ENCODE measurements at places on chromosomes 7 and 10.
A peak's percentile ranks its signal among the peaks of the same experiment; 100 is the strongest.

DNA sequence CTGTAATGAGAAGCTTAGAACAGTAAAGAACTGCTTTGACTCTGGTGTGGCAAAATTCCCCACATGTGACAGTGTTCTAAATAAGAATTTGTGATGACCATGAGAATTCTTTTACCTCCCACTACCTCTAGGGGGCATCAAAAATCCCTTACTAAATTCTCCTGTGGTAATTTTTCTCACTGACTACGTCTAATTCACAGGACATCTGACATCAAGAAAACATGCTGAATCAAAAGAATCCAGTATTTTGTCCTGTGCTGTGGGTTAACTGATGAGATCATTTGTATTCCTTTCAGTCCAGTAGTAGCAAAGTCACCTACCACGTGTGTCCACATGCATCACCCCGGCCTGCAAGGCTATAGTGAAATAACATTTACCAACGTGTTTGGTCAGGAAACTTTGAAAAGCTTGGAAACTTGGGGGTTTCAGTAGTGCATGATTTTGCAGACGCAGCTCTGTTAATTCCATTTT lies 103.8 kb downstream of the ATE1 start:
- no peak for DNase-seq

DNA sequence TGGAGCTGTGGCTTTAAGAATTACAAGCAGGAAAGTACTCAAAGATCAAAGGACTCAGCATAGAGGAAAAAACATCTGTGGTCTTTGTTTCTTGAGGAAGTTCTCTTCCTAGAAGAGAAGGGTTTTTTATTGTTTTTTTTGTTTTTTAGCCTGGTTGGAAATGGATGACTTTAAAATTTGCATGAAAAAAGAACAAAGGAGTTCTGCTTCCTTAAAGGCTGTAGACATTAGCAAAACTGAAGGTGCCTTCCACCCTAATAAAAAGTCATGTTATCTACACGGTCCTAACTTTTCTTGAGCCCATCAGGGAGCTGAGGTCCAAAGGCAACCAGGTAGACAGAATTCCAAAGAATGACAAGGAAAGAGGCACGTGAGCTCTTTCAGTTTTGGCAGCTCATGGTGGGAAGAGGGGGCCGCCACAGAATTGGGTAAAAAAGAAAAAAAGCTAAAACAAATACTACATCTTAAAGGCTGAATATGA lies 356.6 kb downstream of the SH2D4B start:
- DNase-seq: no peak

DNA sequence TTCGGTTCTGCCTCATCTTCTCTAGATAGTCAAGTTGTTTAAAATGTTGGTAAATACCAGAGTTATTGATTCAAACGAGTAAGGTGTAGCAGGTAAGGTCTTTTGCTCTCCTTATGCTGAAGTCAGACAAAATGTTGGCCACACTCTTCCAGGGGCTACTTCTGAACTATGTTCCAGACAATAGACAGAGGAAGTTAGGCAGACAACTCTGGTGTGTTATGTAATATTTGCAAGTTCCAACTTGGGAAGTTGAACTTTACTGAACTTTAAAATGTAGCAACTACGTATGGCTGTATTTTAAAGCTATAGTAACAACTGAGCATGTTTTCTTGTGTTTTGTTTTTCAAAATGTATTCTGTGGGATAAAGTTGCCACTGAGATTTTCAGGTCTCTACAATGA lies 125.7 kb upstream of the NEBL start:
- DNase-seq: no peak

DNA sequence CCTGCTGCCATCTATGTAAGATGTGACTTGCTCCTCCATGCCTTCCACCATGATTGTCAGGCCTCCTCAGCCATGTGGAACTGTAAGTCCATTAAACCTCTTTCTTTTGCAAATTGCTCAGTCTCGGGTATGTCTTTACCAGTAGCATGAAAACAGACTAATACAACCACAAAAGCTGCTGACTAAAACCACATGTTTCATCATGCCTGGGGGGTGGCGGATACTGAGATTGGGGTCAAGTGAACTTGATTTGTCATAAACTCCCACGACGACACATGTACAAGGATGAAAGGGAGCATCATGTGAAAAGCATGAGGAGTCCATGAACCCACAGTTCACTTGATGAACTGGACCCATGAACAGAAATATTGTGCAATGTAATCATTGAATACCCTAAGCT lies 134.9 kb upstream of the ANK3 start:
- peak; percentile 2 for DNase-seq

- no peak for DNase-seq
Measured at GRCh38 chr10:110485541-110485940, 12.2 kb upstream of the DUSP5 start.

DNA sequence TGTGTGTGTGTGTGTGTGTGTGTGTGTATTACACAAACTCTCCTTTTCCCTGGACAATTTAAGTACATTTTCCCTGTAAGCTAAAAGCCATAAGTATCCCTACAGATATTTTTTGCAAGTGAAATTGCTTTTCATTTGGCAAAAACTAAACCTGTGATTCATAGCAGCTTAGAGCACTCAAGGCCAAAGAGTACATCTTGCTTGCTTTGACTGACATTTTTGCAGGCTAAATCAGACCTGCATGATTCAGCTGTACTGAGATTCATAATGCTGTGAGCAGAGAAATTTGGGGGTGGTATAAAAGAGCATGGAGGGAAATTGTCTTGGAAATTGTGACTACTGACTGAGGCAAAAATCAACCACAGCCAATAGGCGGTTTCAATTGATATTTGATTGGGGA lies 500.4 kb downstream of the GFRA1 start:
- DNase-seq: peak; percentile 31

GRCh38 chr10:128160297-128160711 lies 34.1 kb upstream of the MKI67 start:
- no peak for DNase-seq

DNA sequence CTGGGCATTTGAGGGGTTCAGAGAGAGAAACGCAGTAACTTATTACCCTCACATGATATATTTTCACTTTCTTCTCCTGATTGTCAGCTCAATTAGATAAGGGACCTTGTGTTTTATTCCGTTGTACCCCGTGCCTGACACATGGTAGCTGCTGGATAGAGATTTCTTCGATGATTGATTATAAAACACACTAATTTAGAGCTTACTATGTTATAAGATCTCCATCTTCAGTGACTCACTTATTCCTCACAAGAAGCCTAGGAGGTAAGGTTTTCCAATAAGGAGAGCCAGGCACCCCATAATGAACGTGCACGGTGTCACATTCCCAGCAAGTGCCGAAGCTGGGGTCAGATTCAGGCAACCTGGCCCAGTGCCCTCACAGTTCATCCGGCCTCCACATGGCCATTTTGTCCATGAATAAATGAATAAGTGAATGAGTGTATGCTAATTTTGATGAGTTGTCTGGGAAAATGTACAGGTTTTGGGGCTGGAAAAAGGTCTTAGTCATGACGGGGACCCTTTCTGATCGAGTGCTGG lies 138.1 kb upstream of the CDCA7L start:
- no peak for DNase-seq

DNA sequence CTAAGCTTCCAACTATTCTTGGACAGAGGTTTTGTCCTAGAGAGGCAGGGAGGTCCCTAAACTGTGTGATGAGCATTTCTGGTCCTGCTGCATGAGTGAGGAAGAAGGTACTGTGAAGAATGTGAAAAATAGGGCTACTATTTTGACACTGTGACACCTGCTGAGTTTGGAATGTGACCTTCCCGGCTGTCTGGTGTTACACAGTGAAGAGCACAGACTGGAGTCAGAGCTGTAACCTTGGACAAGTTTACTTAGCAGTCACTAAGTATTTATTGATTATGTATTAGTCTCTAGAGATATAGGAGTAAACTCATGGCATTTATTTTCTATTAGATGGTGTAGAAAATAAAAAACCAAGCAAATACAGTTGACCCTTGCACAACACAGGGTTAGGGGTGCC lies 12.3 kb downstream of the GOLGA7B start:
- DNase-seq: no peak

GRCh38 chr10:75353183-75353582 lies 48.4 kb downstream of the ZNF503 start:
- no peak for DNase-seq

DNA sequence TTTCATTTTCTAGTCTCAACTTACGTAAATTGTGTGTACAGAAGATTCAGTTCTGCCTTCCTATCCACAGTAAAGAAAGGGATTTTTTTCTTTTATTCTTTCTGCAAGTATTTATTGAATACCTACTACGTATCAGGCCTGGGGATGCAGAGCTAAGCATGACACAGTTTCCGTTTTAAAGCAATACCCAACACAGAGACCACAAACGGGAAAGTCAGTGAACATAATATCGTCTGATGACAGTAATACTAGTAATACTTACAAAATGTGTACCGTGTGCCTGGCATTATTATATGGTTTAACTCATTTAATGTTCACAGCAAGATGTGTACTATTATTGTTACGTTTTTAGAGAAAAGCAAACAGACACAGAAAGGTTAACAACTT lies 22.4 kb downstream of the REEP3 start:
- no peak for DNase-seq

DNA sequence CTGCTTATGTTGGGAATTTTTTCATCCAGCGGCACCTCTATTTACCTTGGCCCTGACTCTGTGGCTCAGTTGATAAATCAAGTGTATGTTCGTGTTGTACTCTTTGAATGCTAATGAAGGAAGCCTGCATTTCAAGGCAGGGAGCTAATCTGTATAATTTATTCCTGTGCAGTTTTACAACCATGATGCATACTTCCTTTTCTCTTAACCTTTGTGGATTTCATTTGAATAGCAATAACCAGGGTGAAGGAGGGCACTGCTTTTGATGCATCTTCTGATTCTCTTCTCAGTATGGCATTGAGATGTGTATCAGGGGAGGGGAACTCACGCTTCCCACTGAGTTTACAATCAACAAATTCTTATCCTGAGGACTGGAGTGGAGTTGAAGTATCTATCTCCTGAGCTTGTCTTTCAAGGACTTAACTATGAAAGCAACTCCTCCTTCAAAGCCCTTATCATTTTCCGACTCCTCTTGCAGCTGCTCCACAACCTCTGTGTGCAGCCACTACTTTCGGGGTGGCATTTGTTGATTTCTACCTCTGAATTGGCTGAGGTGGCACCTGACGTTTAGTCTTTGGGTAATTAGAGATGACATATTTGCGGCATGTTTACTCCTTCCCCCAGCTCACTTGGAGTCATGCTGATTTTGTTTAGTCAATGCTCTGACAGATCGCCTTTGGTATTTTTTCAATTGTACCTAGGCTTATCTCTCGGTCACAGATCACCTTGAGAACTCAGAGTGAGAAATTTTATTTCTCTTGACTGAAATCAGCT lies 275.2 kb downstream of the PHTF2 start:
- no peak for DNase-seq

GRCh38 chr10:73857446-73857845 lies 16.9 kb downstream of the CAMK2G start:
- no peak for DNase-seq

GRCh38 chr10:1739751-1740150 lies 2.4 kb upstream of the ADARB2 start:
- DNase-seq: no peak

DNA sequence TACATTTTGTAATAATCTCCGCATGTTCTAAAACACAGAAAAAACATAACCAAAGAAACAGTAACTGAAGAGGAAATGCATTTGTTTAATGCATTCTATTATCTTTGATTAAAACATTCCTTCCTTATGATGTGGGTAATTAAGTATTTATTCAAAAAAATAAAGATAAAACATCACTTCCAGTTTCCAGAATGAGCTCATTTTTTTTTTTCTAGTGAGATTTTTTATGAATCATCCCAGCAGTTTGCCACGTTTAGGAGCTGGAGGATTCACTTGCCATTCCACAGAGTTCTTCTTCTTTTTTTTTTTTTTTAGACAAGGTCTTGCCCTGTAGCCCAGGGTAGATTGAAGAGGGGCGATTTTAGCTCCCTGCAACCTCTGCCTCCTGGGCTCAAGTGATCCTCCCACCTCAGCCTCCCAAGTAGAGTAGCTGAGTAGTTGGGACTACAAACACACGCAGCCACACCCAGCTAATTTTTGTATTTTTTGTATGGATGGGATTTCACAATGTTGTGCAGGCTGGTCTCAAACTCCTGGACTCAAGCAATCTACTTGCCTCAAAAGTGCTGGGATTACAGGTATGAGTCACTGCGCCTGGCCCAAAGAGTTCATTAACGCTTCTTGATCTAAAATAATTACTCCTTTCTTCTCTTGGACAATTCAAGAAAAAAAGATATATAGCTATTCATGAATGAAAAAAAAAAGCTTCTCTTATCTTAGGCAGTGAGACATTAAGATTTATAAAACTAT lies 177.3 kb downstream of the DKK1 start:
- DNase-seq: no peak

DNA sequence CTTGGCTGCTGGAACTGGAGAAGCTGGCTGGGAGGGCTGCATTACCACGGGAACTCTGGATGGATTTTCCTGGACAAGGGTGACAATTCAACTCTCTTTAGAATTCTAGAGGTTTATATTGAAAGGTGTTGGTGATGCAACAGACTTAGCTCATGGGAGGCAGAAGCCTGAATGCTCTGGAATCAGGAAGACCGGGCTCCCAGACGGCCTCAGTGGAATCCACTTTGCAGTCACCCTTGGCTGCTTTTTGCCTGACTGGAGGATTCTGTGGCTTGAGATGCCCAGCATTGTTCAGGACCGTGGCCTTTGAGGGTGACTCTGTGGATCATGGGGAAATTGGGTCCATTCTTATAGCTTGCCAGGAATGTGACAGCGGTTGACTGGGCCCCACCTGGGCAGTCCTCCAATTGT lies 32.3 kb downstream of the PYROXD2 start:
- no peak for DNase-seq

GRCh38 chr10:97332591-97333350 lies 1.8 kb downstream of the FRAT2 start:
- peak; percentile 67 for DNase-seq

DNA sequence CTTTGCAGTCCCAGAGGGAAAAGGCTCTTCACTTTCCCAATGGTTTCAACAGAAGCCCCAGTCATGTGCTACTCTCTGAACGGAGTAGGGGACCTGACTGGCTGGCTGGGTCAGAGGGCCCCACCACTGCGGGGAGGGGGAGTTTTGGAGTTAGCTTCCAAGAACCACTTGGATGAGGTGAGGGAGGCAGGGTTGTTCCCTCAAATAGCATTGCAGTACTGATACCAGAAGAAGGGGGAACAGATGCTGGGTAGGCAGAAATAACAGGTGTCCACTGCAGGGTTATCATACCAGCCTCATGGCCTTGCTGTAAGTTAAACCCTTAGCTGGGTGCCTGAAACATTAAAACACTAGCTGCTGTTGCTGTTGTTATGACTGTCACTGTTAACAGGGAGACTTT lies 131.3 kb downstream of the UBE2H start:
- no peak for DNase-seq

GRCh38 chr7:93402944-93403343 lies 170.8 kb downstream of the VPS50 start:
- DNase-seq: no peak

- peak; percentile 24 for DNase-seq
Measured at GRCh38 chr7:111138193-111138569, 47.3 kb downstream of the LRRN3 start.

DNA sequence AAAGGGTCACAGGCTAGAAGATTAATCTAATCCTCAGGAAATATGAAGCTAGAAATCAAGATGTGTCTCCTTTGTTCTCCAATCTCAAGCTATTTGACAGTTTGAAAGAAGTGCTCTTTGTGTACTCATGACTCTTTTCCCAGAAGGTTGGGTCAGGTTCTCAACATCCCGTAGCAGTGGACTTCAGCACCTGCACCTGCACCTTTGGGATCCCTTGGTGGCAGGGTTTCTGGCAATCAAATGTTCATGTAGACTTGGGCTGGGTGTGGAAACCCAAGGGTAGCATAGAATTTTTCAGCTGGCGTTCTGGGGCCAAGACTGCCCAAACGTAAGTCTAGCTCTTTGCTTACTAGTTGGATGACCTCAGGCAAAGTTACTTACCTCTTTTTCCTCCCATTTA lies 134.4 kb downstream of the ADRA2A start:
- no peak for DNase-seq

Measured in GM04503 (cell line).